ENCODE measurements at places on chromosomes 6 and 20.
A peak's percentile ranks its signal among the peaks of the same experiment; 100 is the strongest.

DNA sequence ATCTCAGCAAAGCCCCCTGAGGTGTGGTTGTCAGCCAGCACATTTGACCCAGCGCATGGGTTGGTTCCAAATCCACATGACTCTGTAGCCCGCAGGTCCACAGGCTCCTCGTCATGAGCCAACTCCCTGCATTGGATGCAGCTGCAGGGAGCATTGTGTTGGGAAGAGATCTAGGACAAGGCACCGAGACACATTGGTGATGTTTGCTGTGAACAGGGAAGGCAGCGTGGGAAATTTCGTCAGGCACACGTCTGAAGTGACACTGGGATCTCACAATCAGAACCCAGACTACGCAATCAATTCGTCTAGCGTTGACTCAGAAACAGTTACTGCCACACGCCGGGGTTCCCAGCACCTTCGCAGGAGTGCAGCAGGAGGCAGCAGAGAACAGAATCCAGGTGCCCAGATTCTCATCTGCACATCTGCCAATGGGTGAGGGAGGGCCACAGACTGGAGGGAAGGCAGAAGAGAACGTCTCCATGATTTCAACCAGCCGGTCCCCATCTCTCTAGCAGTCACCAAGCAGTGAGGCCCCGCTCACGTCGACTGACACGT lies 177.0 kb downstream of the TTLL2 start:
- no peaks in the 10 kb centered on the region for H3K4me1 ChIP-seq
- no peak overlapping the region for H3K4me3 ChIP-seq
- DNase-seq: no peak
- H3K27me3 ChIP-seq: no peaks in the 10 kb centered on the region
- no peaks in the 10 kb centered on the region for H3K36me3 ChIP-seq

DNA sequence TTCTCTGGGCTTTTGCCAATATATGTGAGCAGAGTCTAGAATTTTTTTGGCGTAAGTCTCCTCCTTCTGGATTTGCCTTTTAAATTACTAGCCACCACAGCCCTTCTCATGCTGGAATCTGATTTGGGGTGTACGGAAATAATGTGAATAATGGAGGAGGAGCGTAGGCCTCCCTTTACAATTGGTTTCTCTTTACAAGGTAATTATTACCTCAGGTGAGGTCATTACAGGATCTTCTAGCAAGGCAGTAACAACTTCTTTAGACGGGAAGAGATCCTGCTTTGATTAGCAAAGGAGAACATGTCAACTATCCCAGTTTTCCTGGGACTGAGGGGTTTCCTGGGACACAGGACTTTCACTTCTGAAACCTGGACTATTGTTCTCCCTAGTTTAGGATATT lies 8.9 kb downstream of the RWDD2A start:
- no peak overlapping the region for H3K4me3 ChIP-seq
- DNase-seq: no peak
- H3K36me3 ChIP-seq: no peaks in the 10 kb centered on the region
- no peak overlapping the region for H3K27ac ChIP-seq
- H3K4me1 ChIP-seq: no peaks in the 10 kb centered on the region

DNA sequence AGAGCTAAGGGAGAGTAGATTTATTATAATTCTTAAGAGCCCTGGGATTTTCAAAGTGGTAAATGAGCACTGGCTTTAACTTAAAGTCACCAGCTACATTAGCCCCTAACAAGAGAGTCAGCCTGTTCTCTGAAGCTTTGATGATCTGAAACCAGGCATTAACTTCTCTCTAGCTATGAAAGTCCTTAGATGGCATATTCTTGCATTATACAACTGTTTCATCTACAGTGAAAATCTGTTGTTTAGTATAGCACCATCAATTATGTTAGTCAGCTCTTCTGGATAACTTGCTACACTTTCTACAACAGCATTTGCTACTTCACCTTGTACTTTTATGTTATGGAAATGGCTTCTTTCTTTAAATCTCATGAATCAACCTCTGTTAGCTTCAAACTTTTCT lies 1046.7 kb downstream of the HACE1 start:
- DNase-seq: no peak
- H3K36me3 ChIP-seq: no peaks in the 10 kb centered on the region
- no peak overlapping the region for H3K27ac ChIP-seq
- no peak overlapping the region for H3K4me3 ChIP-seq
- H3K27me3 ChIP-seq: no peaks in the 10 kb centered on the region

GRCh38 chr6:134515986-134516385 lies 198.1 kb upstream of the SGK1 start:
- no peaks in the 10 kb centered on the region for H3K27me3 ChIP-seq
- H3K4me3 ChIP-seq: no peak overlapping the region
- no peak for DNase-seq

DNA sequence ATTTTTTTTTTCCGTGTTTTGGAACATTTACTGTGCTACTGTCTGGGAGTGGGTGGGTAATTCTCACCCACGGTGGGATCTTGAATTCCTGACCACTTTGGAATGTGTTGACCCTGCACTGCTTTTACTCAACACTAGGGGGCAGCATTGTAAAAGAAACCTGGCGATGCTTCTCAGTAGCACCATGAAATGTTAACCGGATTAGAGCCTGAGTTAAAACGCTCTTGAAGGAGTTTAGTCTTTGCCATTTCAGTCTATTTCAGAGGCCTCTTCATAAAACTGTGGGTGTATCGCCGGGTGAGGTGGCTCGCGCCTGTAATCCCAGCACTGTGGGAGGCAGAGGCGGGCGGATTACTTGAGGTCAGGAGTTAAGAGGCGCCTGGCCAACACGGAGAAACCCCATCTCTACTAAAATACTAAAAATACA lies 114.4 kb upstream of the PRND start:
- no peak overlapping the region for H3K4me3 ChIP-seq
- no peak overlapping the region for H3K27ac ChIP-seq
- peak; percentile 54 for DNase-seq
- peaks cover 3% of the 10 kb centered on the region for H3K27me3 ChIP-seq
- H3K4me1 ChIP-seq: peaks cover 3% of the 10 kb centered on the region

Measured in CD4-positive, alpha-beta T cell (primary cell).